ENCODE measurements at places on chromosomes 11 and 22. TPM values are rescaled to one million over a fixed set of nuclear protein-coding genes. Genes with fewer than 3 reads are reported as not detected.

The OR8G5 gene
- not detected for total RNA-seq

DNA sequence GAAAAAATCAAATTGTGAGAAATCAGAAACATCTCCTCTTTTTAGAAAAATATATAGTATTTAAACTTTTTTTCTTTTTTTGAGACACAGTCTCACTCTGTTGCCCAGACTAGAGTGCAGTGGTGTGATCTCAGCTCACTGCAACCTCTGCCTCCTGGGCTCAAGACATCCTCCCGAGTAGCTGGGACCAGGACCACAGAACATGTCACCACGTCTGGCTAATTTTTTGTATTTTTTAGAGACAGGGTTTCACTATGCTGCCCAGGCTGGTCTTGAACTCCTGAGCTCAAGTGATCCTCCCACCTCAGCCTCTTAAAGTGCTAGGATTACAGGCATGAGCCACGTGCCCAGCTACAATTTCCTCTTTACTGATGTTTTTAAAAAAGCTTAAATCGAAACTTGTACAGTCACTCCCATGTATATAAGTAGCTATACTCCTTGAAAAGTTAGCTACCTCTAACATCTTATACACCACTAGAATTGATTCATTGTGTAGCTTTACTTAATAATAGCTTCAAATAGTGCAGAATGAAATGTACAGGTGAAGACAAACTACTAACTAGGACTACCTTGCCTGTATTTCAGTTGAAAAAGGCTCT is 10.3 kb downstream of the EIF4G2 start:
- no peak for DNase-seq

The GRM5 gene
- under 0.01 TPM for total RNA-seq

The ARHGEF17 gene
- 24.2 TPM for total RNA-seq

The AQP11 gene
- total RNA-seq, result 0.63 TPM

GRCh38 chr22:22111267-22111751 is 128.7 kb upstream of the TOP3B start:
- DNase-seq, result no peak

GRCh38 chr11:118239509-118240205 is 12.5 kb downstream of the MPZL3 start:
- DNase-seq, result no peak

GRCh38 chr11:130402570-130402969 is 25.8 kb downstream of the ADAMTS8 start:
- no peak for DNase-seq

Measured in pulmonary artery endothelial cell (primary cell).